ENCODE measurements at places on chromosomes 13 and 19.

- DNase-seq, result no peak
Measured at GRCh38 chr13:109000207-109000606, 370.8 kb downstream of the MYO16 start.

- DNase-seq, result no peak
Measured at GRCh38 chr13:45940061-45940460, 88.5 kb upstream of the SIAH3 start.

- peak; percentile 14 for DNase-seq
Measured at GRCh38 chr13:109743706-109744453, 42.5 kb downstream of the IRS2 start.

DNA sequence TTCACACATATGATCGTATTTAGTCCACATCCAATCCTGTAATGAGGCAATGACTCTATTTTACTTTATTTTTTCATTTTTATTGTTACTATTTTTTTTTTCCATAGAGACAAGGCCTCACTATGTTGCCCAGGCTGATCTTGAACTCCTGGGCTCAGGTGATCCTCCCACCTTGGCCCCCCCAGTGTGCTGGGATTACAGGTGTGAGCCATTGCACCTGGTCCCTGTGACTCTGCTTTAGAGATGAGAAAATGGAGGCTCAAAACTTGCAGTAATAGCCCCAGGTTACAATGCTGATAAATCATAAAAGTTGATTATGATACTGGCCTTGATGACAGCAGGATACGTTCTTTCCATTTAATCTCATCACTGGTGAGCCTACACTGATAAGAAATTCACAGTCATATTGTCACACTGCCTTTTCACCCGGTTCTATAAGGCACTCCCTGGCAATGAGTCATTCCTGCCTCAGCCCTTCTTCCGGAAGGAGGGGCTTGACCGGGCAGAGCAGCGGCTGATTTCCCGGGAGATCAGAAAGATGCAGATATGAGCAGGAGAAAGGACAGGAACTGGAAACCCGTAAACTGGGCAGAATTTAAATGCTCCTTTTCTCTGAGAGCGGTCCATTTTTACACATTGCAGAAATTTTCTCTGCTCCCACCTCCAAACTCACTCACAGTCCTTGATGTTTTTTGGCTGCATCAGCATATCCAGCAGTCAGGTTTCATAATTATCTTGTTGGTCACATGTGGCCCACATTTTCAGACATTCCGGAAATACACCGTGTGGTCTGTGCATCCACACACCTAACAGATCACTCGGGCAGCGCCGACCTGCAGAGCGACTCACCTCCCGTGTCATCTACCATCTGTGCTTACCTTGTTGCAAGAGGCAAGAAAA is 616.4 kb downstream of the EFNB2 start:
- DNase-seq, result no peak

DNA sequence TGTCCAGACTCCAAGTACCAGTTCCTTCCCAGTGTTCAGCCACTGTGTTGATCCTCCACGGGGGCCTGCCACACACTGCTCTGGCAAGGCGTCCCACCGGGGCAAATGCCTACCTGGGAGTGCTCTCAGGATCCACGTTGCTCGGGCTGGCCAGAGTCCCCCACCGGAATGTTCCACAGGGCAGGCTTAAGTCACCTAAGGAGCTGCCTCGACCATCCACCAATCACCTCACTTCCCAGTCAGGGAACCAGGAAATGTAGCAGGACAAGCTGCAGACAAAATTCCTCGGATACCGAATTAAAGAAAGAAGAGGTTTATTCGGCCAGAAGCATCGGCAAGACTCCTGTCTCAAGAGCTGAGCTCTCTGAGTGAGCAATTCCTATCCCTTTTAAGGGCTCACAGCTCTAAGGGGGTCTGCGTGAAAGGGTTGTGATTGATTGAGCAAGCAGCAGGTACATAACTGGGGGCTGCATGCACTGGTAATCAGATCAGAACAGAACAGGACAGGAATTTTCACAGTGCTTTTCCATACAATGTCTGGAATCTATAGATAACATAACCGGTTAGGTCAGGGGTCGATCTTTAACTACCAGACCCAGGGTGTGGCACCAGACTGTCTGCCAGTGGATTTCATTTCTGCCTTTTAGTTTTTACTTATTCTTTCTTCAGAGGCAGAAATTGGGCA is 56.9 kb upstream of the EDNRB start:
- DNase-seq, result no peak

GRCh38 chr19:48963371-48964204 is 1.5 kb upstream of the FTL start:
- DNase-seq, result peak; percentile 64

All from CD4-positive, alpha-beta T cell treated with Interleukin-6 for 4 hours (primary cell).